ENCODE measurements at places on chromosomes 4 and X.
A peak's percentile ranks its signal among the peaks of the same experiment; 100 is the strongest.

GRCh38 chr4:177699365-177700213, 257.4 kb upstream of the AGA start:
- peak; percentile 74 for DNase-seq

DNA sequence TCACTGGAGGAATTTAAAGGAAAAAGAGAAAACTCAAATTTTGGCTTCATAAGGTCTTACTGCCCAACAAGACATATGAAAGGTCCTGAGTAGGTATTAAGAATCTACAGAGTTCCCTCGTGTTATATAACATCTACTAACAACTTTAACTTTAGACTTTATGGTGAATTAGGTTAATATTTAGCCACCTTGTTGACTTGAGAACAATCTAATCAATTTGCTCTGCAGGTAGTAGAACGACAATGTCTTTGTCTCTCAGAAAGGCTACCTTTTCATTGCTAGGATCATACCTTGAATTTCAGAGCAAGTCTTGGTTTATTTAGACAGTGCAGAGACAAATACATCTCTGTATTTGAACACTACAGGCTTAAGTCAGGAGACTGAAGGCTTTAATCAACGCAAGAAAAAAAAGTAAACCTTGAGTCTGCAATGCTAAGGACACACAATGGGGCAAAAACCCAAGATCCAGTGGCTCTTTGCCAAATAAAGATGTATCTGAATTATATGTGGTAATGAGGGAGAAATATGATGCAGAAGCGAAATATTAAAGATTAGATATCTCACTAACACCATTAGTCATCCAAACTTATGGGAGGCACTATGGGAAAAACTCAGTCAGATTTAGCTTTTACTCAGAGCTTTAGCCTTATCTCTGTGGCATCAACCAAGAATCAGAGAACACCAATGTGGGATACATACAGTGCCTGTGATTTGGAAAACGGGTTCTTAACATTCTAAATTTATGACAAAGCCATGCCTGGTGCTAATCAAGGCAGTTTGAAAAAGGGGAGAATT, 93.6 kb upstream of the FTHL17 start:
- DNase-seq, result no peak

DNA sequence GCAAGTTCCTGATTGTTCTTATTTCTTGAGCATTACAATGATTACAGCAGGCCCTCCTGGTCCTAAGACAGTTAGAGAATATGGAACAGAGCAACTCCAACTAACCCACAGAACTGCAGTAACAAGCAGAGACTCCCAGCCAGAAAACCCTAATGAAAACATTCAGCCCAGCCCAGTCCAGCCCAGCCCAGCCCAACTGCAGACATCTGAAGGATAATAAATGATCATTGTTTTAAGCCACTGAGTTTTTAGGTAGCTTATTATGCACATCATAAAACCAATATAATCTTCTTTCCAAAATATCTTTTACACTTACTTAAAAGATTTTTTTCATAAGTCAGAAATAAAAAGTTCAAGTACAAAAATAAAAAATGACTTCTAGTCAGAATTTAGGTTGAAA, 51.3 kb downstream of the SPOCK3 start:
- no peak for DNase-seq

DNA sequence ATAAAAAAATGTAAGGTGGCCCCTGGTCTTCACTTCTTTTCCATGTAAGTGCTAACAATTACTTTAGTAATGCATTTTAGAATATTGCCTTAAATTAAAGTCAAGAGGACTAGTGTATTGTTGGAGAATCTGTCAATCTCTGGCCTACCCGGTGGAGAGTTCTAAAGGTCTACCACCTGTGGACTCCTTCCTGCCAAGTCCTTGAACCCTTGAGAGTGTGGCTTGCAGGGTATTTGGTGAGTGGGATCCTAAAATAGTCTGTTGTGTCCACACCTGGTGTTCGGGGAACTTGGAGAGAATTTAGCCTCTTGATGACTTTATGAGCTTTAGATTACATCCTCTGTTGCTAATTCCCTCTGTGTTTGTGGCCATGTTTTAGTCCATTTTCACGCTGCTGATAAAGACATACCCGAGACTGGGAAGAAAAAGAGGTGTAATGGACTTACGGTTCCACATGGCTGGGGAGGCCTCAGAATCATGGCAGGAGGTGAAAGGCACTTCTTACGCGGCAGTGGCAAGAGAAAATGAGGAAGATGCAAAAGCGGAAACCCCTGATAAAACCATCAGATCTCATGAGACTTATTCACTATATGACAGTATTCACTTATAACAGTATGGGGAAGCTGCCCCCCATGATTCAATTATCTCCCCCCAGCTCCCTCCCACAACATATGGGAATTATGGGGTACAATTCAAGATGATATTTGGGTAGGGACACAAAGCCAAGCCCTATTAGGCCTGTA, 23.8 kb downstream of the DDIT4L start:
- no peak for DNase-seq

DNA sequence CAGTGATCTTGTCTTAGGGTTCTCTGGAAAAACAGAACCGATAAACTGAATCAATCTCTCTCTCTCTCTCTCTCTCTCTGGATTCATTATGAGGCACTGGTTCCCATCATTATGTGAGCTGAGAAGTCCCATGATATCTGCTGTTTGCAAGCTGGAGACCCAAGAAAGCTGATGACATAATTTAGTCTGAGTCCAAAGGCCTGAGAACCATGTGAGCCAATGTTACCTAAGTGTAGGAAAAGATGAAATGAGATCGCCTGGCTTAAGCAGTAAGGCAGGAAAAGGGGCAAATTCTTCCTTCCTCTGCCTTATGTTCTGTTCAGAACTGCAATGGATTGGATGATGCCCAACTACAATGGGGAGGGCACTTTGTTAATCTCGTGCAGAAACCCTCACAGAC, 207.4 kb downstream of the RBM46 start:
- no peak for DNase-seq

DNA sequence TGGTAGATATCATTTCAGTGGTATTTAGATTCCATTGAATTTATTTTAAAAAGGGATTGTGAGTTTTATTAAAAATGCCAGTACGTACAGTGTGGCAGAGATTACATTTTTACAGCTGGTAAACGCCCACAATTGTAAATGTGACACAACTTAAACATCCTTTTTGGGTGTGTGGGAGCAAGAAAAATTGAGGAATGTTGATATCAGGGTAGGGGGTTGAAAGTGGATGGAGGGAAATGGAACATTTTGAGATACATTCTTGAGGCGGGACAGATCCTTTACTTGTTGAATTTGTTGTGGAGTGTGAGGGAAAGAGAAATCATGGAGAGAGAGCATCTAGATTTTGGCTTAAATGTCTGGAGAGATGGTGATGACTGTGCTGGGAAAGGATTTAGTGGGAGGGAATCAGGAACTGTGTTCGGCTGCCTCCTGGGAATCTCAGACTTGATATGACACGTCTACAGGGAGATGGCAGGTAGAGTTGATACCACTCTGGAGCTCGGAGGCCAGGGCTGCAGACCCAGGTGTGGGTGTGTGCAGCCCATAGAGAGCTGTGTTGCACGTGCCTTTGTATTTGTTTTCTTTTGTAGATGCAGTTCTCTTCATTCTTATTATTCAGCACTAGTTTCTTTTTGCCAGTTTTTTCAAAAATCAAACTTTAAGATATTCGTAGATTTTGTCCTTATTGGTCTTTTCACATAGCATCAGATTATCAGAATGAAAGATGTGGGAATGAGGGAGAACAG, 10.8 kb downstream of the TMEM131L start:
- peak; percentile 55 for DNase-seq

- DNase-seq, result no peak
Measured at GRCh38 chrX:55142206-55142918, 53.5 kb downstream of the PAGE2 start.

- no peak for DNase-seq
Measured at GRCh38 chrX:110315551-110315950, 2.3 kb downstream of the AMMECR1 start.

GRCh38 chr4:109078724-109079123, 223.7 kb downstream of the COL25A1 start:
- DNase-seq, result no peak

- no peak for DNase-seq
Measured at GRCh38 chr4:115871596-115871995, 758.2 kb upstream of the NDST4 start.

DNA sequence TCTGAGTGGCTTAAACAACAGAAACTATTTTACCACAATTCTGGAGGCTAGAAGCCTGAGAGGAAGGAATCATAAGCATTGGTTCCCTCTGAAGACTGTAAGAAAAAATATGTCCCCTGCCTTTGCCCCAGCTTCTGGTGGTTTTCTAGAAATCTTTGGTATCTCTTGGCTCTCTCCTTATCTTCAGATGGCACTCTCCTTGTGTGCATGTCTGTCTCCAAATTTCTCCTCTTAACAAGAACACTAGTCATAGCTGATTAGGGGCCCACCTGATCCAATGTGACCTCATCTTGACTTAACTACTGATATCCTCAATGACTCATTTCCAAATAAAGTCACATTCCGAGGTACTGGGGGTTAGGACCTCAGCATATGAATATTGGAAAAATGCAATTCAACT, 635.0 kb upstream of the NR3C2 start:
- no peak for DNase-seq

- DNase-seq, result no peak
Measured at GRCh38 chr4:85901500-85901899, 426.6 kb downstream of the ARHGAP24 start.

GRCh38 chrX:19176901-19177630, 54.8 kb upstream of the ADGRG2 start:
- DNase-seq, result no peak

GRCh38 chr4:78671903-78672815, 104.0 kb upstream of the BMP2K start:
- DNase-seq, result no peak

- no peak for DNase-seq
Measured at GRCh38 chr4:119615068-119615719, 13.4 kb downstream of the PDE5A start.

DNA sequence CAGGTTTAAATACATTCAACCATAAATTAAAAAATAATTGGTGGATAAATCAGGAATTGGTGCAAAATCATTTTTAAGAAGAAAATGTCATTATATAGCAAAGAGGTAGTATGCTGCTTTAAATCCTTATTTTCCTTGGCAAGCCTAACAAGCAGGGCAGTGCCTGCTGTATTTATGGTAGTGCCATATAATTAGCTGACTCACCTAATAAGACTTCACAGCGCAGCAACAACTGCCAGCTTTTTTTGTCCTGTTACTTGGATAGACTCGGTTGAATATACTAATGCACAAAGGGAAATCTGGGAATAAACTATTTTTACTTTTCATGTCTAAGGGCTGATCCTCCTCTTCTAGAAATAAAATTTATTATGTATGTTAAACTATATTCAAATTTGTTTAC, 99.1 kb downstream of the SNCA start:
- DNase-seq, result peak; percentile 58

GRCh38 chr4:42278709-42279324, 118.5 kb upstream of the SHISA3 start:
- DNase-seq, result no peak

DNA sequence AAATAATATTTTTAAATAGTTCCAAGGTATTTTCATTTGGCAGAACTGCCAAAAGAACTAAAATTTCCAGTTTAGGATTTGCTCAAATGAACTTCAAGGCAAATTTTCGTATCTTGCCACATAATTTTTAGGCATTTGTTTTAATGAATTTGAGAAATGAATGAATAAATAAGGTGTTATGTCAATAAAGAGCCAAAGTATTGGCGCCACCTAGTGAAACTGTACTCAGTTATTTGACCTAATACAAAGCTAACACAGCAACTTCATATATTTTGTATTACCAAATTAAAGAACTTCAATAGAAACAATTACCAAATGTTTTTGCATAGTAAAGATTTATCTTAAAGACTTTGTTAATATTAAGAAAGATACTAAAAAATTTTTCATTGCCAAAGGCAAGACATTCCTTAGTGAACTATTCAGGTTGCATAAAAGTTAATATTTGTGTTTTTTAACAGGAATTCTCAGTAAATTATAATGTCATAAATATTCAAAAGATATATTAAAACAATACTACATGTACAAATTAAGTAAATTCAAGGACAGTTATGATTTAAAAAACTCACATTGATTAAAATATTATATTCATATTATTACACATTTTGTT, 50.3 kb downstream of the STPG2 start:
- no peak for DNase-seq

GRCh38 chr4:31620476-31620875, 900.3 kb downstream of the PCDH7 start:
- DNase-seq, result no peak

GRCh38 chr4:153026591-153027346, 90.6 kb downstream of the FHDC1 start:
- no peak for DNase-seq

DNA sequence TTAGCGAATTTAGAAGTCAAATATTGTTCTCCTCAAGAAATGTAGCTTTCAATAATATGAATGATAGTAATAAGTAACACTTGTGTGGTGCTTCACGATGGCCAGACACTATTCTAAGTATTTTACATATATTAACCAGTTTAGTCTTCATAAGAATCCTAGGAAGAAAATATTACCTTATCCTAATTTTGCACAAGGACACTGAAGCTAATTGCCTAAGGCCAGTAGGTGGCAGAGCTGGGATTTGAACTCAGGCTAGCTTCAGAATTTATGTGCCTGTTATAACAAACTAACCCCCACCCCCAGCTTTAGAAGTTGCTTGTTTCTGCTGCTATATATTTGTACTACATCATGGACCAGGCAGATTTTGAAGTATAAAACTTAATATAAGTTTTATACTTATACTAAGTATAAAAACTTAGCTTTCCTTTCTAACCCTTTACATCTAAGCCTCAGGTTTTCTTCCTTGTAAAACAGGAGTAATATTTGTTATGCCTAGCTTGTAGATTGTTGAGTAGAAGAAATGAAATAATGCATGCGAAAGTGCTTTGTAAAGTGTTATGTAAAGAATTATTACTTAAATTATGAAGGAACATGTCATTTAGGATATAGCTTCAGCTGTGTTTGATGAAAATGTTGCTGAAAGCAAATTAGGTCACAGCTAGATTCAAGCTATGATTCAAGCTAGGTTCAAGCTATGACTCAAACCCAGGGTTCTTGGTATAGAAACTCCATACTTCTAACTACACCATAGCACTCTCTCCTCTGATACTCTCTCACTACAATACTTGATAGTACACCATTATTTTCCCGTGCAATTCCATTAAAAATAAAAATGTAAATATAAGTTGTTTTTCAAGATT, 4.2 kb upstream of the CDS1 start:
- DNase-seq, result peak; percentile 55

GRCh38 chr4:88962396-88962795, 94.6 kb downstream of the FAM13A start:
- DNase-seq, result peak; percentile 14

Measured in mammary epithelial cell (primary cell).